Stimulated activated CD8-positive, alpha-beta memory T cell treated with anti-CD3 and anti-CD28 coated beads, Interleukin-4, amount 100 ng/mL, for 1 hour (primary cell): ENCODE measurements at places on chromosomes 5 and 9.

- no peak for DNase-seq
Observed at GRCh38 chr5:73940026-73940425, 314.0 kb downstream of the ARHGEF28 start.

GRCh38 chr9:88742483-88742882 is 207.5 kb downstream of the NXNL2 start:
- no peak for DNase-seq

- DNase-seq: no peak
Observed at GRCh38 chr9:95876595-95876994, 1.1 kb downstream of the ERCC6L2 start.

- no peak for DNase-seq
Observed at GRCh38 chr9:93041108-93041802, 17.2 kb upstream of the SUSD3 start.

- DNase-seq: no peak
Observed at GRCh38 chr5:151079838-151080612, 809 bp downstream of the TNIP1 start.
